ENCODE measurements at places on chromosomes 1 and 21.

DNA sequence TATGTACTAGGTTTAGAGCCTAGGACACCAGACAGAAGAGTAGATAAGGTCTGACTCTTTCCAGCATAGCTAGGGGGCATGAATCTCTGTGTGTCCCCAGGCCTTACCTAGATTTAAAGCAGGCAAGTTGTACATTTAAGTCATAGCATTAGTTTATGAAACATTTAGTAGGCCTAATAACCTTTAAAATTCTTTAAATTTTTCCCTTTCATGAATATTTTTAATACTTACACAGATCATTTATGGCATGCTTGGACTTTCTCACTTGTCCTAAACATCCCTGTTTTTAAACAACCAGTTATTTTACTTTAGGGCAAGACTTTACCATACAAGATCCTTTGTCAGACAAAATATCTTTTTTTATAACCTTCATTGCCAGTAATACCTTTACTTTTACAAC lies 258.4 kb upstream of the ZRANB2 start:
- no peak for DNase-seq

- peak; percentile 51 for DNase-seq
Measured at GRCh38 chr1:201877877-201878401, 10.8 kb upstream of the SHISA4 start.

- DNase-seq, result no peak
Measured at GRCh38 chr1:209648931-209649776, 3.1 kb downstream of the LAMB3 start.

- DNase-seq, result no peak
Measured at GRCh38 chr1:71232166-71232763, 151.4 kb upstream of the ZRANB2 start.

GRCh38 chr1:57164584-57164983 lies 198.8 kb upstream of the C8B start:
- no peak for DNase-seq

- no peak for DNase-seq
Measured at GRCh38 chr21:34754690-34755647, 86.2 kb downstream of the CLIC6 start.

GRCh38 chr1:181089676-181090544 lies 1.4 kb downstream of the IER5 start:
- DNase-seq, result peak; percentile 75

GRCh38 chr1:246108278-246108925 lies 398.7 kb downstream of the SMYD3 start:
- no peak for DNase-seq

GRCh38 chr1:33010932-33011731 lies 25.6 kb downstream of the AK2 start:
- DNase-seq, result no peak
